ENCODE measurements at places on chromosomes 4 and X.

DNA sequence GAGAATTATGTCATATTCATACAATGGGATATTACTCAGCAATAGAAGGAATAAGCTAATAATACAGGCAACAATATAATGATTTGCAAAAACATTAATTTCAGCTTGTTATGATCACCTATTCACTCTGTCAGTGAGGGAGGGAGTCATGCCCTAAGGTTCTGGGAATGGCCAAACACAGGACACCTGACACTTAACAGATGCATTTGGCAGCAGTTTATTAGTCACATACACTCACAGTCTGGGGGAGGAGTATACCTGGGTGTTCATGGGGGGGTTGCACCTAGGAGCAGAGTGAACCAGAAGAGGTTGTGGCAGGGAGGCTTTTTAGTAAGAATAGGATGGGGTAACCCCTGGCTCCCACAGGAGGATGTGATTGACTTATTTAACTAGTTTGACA lies 38.3 kb downstream of the SERPINA7 start:
- no peak for DNase-seq

DNA sequence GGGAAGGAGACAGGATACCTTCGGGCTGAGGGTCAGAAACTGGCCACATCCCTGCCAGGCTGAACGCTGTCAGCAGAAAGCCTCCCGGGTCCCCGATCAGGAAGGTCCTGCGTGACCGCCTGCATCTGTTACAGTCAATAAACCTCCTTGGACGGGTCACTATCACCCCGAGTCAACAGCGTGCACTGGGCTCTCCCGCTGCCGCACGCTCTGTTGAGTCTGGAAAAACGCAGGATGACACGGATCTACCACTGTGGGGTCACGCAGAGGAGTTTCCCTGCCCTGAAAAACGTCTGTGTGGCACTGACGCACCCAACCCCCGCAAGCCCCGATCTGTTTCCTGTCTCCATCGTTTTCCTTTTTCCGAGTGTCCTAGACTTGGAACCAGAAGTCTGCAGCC lies 12.1 kb downstream of the PPP2R3B start:
- no peak for DNase-seq

- no peak for DNase-seq
Measured at GRCh38 chr4:109275066-109275745, 27.3 kb downstream of the COL25A1 start.

GRCh38 chr4:6826781-6827508 lies 44.4 kb downstream of the KIAA0232 start:
- DNase-seq = no peak

DNA sequence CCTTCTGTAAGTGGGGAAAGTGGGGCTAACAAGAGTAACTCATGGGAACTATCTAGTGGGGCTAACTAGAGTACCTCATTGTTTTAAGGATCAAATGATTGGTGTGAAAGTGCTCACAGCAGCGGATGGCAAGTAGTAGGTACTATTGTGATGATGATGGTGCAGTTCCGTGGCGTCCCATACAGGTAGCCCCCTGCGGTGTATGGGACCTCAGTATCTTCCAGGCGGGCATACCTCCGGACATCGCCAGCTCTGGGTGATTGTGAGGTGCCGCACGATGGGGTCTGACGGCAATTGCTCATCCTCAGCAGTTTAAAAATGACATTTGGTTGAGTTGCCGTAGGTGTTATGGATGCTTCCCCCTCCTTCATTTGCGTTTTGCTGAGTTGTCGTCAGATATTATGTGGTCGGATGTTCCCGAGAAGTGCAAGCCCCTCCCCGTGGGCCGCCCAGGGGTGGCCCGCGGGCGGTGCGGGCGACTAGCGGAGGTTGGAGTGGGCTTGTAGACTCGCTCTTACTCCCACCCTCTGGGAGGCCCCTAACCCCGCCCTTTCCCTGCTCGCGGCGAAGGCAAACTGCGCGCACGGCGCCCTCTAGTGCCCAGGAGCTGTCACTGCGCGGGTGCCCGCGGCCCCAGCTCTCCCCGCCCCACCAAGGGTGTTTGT lies 18.3 kb upstream of the GPR101 start:
- DNase-seq = peak; percentile 69

GRCh38 chrX:7164174-7164573 lies 16.2 kb upstream of the PUDP start:
- DNase-seq = no peak

- DNase-seq = peak; percentile 55
Measured at GRCh38 chr4:185341841-185342240, 53.9 kb downstream of the LRP2BP start.

DNA sequence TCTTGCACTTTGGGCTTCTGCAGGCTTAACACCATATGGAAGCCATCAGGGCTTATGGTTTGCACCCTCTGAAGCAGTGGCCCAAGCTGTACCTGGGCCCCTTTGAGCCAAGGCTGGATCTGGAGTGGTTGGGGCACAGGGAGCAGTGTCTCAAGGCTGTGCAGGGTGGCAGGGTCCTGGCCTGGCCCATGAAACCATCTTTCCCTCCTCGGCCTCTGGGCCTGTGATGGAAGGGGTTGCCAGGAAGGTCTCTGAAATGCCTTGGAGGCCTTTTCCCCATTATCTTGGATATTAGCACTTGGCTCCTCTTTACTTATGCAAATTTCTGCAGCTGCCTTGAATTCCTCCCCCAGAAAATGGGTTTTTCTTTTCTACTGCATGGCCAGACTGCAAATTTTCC lies 134.7 kb upstream of the USP9X start:
- DNase-seq = no peak

- no peak for DNase-seq
Measured at GRCh38 chrX:68018248-68019203, 414.8 kb downstream of the OPHN1 start.
